ENCODE measurements at places on chromosomes 4 and X.
A peak's percentile ranks its signal among the peaks of the same experiment; 100 is the strongest.

DNA sequence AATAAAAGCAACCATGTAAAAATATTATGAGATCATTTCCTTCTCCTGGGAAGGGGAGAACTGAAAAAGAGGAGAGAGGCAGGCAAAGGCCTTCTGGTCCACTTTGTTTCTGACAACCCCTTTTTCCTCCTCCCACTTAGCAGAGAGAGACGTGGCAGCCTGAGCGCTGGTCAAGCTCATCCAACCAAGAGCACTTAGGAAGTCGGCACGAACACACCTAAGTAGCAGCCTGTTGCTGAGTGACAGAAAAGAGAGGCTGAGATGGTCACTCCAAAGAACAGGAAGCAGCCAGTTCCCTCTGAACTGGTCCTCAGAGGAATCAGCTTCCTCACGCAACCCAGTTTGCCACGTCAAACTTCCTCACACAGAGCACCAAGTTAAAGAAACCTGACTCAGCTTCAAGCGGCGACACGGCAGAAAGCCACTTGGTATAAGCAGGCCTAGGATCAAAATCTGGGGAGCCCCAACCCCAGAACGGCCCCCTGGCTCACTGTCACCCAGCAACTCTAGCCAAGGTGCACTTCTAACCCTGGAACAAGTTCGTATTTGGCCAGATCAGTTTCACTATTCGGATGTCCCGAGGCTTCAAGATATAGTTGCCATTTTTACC is 861 bp downstream of the SEC24D start:
- DNase-seq = peak; percentile 24

DNA sequence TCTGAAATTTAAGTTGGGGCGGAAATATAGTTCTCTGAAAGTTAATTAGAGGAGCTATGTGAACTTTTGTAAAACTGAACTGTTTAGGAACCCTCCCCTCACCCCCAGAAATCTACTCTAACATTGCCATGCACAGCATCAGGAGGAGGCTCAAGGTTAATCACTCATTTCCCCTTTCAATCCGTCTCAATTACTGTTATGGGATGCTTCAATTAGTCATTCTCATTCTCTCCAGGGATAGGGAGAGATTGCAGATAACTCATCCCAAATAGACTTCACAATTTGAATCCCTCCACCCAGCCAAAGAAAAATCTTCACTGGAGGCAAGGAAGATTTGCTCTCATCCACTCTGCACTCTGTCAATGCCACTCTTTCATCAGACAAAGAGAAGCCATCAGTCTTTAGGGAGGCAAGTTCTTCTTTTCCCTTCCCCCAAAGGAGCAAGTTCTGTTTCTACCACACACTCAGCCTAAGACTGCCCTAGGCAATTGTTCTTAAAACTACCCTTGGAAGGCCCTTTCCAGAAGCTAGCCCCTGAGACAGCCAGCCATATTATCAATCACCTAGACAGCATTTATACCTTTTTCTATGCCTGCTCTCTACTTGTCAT is 140.4 kb downstream of the SLC10A7 start:
- no peak for DNase-seq

DNA sequence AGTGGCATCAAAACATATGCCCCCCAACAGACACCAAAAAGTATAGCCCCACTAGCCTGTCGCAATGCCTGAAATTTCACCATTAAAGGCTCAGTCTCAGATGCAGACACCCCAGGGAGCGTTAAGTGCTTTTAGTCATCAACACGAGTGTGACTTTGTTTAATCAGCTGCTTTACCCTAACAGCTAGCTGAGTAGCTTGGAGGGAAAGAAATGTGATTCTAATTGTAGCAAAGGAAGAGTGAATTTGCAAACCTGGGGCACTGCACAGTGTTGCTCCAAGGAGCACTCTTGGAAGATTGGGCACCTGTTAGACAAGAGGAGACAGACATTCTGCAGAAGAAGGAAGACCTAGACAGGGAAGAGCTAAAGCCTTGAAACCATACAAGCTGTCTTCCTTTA is 145.1 kb downstream of the BEND2 start:
- DNase-seq = no peak

- no peak for DNase-seq
Observed at GRCh38 chr4:130636486-130636885, 1540.5 kb downstream of the C4orf33 start.

DNA sequence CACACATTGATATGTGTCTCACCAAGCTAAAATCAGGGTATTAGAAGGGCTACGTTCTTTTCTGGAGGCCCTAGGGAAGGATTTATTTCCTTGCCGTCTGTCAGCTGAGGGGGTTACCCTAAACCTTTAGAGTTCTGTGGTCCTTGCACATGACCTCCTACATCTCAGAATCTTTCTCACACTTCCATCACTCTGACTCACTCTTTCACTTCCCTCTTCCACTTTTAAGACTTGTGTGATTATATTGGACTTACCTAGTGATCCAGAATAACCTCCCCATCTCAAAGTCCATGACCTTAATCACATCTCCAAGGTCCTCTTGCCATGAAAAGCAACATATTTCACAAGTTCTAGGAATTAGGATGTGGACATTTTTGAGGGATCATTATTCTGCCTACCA is 53.6 kb upstream of the FUNDC1 start:
- no peak for DNase-seq

DNA sequence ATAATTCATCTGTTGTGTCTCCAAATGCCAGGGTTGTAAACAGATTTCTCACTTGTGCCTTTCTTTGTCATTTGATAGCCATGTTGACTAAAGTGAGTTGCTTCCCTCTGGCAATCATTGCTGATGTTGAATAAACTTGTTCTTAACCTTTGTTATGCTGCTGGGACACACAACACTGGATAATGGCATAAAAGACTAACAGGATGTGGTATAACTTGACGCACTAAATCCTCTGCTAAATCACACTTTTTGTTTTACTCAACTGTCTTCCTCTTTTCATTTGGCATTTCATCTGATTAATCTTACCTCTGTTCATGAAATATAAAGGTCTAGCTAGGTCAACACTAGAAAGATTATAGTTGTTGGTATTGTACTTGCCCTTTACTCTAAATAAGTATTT is 17.6 kb upstream of the CXCL5 start:
- DNase-seq = no peak

DNA sequence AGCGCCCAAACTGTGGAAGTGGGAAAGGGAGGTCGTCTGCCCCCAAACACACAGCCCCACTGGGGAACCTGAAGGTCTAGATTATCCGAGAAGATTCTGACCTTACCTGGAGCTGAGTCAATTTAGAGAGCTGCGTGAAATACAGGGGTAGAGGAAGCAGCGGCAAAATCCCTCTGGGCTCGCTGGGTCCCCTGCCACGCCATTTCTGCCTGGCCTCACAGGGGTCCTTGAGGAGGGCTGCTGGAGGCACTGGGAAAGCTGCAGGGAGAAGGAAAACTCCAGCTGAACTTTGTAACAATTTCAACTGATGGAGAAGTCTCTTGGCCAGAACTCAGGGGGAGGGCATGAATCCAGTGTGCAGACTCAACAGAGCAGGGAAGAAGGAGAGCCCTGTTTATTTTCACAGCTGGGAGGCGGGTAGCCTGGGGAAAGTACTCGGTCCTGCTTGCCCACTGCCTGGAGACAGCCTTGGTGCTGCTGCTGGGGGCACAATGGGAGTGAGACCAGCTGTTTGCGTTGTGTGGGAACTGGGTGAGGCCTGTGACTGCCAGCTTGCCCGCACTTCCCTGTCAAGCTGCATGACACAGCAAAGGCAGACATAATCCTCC is 93.2 kb upstream of the MAPK10 start:
- no peak for DNase-seq

DNA sequence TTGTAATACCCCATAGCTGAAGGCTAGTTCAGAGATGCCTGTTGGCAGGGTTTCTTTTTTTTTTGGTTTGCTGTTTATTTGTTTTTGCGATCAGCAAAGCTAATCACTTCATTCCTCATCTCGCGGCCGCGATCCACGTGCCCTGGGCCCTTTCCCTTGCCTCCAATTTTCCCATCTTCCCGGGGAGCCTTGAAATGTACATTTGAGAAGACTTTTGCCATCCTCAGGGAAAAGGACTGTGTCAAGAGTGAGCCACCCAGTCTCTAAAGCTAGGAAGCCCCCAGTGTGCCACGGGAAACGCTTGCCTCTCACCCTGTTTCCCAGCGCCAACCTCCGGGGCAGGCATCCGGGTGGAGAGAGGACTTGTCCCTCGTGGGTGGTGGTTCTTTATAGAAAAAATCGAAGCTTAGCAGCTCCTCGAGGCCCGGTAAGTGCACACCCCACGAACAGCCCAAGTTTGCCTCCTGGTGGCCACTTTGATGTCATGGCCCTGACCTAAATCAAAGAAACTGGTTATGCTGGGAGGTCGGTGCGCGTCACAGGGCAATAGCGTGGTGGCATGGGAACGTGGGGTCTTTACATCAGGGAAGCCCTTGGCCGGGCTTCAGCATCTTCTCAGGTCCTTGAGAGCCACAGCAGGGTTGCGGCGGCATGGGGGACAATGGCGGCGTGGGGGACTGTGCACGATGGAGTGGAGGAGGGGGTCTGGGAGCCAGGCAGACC is 42.0 kb downstream of the MAP7D3 start:
- DNase-seq = no peak
